ENCODE measurements at places on chromosomes 16 and 17.

DNA sequence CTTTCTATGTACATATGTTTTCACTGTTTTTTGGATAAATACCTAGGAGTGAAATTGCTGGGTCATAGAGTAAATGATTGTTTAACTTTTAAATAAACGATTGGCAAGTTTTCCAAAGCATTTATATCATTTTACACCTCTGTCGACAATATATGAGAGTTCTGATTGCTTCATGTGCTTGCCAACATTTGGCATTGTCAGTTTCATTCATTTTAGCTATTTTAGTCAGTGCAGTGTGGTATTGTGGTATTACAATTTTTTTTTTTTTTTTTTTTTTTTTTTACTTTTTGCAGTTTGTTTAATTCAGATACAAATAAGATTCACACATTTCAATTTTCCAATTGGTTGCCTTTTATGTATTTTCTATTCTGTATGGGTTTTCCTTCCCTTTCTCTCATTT is 26.0 kb downstream of the TADA2A start:
- no peak for DNase-seq

DNA sequence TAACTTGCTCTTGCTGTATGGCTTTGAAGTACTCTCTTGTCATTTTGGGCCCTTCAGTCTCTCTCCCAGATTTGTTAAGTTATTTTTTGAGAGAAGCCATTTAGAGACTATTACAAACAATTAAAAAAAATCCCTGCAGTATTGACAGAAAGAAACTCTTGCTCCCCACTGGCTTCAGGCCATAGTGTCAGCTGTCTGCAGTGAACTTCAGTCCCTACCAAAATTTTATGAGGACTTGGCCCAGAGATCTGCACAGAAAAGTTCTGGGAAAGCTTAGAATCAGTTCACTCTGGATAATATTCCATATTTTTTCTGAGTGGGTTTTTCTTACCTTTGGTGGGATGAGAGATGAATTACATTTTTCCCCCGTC is 30.9 kb upstream of the SUPT4H1 start:
- no peak for DNase-seq

GRCh38 chr16:65274566-65274965 is 152.7 kb upstream of the CDH11 start:
- no peak for DNase-seq

GRCh38 chr17:40124279-40125141 is 2.7 kb downstream of the MSL1 start:
- peak; percentile 10 for DNase-seq

- no peak for DNase-seq
Measured at GRCh38 chr17:38710985-38711384, 5.9 kb downstream of the MLLT6 start.

DNA sequence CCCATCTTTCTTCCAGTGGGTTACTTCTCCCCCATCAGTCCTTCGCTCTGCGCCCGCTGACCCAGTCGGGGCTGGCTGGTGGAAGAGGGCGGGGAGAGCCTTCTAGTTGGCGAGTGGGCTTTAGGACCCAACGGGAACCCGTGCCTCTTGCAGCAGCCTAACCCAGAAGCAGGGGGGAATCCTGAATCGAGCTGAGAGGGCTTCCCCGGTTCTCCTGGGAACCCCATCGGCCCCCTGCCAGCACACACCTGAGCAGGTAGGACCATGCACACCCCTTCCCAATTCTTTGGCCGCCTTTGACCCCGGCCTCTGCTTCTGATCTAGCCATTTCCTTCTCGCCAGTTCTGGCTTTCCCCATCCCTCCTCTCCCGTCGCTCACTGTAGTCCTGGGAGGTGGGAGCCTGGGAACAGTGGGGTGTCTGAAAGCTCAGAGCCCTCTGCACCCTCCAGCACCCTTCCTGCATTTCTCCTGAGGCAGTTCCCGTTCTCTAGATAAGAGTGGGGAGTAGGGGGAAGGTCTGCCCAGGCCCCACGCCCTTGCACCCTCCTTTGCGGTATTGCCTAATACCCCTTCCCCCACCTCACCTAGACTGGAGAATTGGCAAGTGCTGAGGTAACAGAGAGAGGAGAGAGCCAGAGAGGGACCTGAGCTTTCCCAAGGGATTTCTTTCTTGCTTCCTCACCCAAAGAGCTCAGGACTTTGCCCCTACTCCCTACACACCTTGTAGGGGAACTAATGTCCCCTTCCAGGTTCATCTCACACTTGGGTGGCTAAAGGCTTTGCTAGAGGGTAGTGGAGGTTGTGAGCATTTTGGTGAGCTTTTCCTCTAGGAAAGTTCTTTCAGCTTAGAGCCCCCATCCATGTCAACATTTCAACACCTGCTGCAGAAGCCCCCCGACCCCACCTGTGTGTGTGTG is at the start of gene RARA:
Gene RARA (plus strand): TSS at position 150 of the 918 bp plus-strand sequence. CDS start 22,039 bp downstream, outside the sequence.
- no peak for DNase-seq

- no peak for DNase-seq
Measured at GRCh38 chr17:15913826-15914225, 31.1 kb upstream of the ADORA2B start.

GRCh38 chr16:30482366-30482765 is 9.8 kb downstream of the ITGAL start:
- no peak for DNase-seq

GRCh38 chr16:17776888-17777287 is 306.1 kb upstream of the XYLT1 start:
- no peak for DNase-seq

GRCh38 chr16:20874088-20874581 is 26.0 kb downstream of the DCUN1D3 start:
- no peak for DNase-seq

DNA sequence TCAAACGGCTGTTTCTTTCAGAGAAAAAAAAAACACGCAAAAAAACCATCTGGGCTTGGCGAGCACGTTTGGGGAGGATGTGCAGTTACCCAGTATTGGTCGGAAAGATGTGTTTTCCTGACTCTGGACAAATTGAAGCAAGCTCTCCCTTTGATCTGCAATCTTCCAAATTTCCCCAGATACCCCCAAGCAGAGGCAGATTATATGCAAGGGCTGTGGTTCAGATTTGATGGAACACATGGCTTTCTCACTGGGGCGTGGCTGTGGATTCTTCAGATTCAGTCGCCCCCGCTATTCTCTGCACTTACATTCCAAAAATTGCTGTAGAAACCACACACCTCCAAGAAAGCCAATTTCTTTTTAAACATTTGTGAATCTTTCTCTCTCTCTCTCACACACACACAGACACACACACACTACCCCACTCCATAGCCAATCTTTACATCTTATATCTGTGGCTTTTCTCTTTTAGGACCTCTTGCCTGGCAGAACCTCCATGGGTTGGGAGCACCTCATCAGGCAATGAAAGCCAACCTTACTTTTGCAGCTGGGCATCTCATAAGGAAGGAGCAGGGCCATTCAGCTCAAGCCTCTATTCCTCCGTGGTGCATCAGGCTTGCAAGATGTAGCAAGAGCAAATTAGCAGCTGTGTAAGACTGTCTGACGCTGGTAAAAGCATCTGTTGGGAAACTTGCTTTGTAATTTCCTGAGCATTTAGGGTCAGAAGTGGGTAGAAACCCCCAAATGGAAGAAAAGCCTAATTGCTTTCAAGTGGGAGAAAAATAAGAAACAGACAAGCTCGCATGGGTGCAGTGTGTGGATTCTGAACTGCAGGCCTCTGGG is 103.9 kb upstream of the FAM20A start:
- no peak for DNase-seq

GRCh38 chr17:82930924-82931698 is 91.3 kb upstream of the ZNF750 start:
- no peak for DNase-seq

GRCh38 chr17:72125226-72125651 is 4.4 kb downstream of the SOX9 start:
- DNase-seq = no peak

DNA sequence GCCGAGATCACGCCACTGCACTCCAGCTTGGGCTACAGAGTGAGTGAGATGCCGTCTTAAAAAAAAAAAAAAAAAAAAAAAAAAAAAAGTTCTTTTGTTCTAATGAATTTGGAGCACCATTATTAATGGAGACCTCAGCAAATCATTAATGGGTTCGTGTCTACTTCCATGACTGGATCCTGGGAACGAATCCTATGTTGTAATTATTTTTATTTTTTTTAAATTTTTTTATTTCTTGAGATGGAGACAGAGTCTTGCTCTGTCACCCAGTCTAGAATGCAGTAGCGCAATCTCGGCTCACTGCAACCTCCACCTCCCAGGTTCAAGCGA is 30.7 kb downstream of the SPOP start:
- DNase-seq = no peak

GRCh38 chr17:50317121-50317520 is 28.8 kb upstream of the XYLT2 start:
- DNase-seq = no peak

GRCh38 chr17:12673788-12674187 is 8.1 kb downstream of the MYOCD start:
- no peak for DNase-seq

DNA sequence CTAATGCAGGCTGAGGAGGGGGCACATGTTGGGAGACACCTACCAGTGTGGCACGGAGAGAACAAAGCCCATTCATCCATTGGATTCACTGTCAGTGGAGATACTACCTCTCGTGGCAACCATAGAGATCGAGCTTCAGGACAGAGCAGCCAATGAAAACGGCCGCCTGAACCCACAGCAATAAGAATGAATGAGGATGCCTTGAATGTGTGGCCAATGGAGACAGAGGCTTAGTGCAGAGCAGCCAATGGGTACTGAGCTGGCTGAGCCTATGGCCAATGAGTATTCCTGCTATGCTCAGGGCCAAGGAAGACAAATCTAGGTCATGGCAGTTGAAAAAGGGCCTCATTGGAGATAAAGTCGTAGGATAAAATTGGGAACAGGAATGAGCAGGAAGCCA is 10.9 kb downstream of the ARHGEF15 start:
- no peak for DNase-seq

DNA sequence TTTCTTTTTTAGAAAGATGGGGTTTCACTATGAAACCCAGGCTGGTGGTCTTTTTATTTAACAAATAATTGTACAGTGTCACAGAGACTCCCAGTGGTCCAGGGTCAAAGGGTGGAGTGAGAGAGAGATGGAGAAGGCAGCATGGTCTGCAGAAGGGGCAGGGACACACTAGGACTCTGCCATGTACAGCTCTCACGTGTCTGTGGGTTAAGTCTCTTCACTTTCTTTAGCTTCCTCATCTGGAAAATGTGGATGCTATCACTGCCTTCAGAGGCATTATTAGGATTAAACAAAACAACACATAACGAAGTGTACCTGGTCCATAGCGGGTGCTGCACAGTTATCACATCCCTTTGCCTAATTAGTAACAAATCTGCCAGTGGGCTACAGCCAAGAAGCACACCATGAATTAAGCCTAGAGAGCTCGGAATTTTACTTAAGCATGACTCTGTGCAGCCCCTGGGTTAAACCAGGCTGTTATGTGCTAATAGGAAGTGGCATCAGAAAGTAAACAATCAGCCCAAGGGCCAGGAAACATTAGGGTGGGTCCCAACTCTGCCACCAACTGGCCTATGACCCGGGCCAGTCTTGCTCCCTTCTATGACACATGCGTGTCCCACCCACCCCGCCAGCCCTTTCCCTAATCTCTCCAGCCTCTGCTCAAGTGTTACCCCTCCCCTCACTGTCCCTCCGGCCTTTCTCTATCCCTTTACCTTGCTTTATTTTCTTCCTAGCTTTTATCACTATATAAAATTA is 13.9 kb downstream of the TOP3A start:
- no peak for DNase-seq

GRCh38 chr17:39965017-39965699 is 2.4 kb downstream of the GSDMA start:
- DNase-seq = no peak

- DNase-seq = no peak
Measured at GRCh38 chr16:66365651-66366050, 840 bp upstream of the CDH5 start.

GRCh38 chr17:37604556-37604955 is 4.7 kb downstream of the SYNRG start:
- no peak for DNase-seq

DNA sequence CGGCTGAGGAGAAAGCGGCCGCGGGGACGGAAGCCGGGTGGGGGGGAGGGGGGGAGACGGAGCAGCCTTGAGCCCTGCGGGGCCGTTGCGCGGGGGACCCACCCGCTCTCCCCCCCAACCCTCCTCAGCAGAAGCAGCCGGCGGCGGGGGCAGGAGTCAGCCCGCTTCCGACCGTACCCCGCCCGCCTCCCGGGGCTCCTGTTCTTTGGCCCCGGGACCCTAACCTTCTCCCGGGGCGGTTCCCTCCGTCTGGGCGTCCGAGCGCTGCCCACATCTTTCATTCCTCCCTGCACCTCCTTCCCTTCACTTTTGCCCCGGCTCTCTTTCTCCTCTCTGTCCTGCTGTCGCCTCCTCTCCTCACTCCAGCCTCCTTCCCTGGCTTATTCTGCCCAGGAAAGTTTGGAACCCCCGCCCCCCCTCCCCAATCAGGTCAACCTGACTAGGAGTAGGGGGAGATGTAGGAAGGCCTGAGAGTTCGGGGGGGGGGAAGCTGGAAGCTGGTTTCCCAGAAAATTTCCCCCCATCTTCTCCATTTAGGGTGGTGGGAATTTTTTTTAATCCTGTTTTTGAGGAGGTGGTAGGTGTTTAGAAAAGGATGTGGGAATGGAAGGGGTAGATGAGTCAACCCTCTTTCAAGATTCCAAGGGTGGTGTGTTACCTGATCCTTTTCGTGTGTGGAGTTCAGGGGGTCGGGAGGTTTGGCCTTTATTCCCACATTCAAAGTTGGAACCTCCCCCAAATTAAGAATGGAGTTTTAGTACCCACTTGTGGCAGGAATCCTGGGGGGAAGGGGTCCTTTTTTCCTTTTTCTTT is 427 bp upstream of the NLK start:
- DNase-seq = no peak

DNA sequence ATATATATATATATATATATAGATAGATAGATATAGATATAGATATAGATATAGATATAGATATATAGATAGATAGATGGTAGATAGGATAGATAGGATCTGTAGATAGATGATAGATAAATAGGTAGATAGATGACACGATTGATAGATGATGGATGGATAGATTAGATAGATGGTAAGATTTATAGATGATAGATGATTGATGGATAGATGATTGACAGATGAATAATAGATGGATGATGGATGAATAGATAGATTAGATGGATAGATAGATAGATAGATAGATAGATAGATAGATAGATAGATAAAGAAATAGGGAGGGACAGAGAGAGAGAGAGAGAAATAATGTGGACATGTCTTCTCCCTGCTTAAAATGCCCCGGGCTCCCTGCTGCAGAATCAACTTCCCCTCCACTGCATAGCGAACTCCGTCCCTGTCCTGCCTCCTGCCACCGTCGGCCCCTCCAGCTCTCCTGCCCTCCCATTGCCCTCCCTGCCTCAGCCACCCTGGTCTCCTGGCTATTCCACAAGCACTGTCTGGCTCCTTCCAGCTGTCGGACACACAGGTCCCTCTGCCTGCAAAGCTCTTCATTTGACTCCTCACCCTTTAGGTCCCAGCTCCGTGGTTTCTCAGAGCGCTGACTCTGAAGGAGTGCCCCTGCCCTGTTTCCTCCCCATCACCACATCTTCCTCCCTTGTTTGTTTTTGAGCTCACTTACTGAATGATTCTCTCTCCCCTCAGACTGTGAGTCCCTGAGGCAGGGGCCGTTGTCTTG is 254.0 kb downstream of the KATNIP start:
- no peak for DNase-seq

GRCh38 chr16:79463841-79464240 is 136.7 kb downstream of the MAF start:
- no peak for DNase-seq
